Airway epithelial cell (primary cell): ENCODE measurements at places on chromosomes 16 and 17. TPM values are rescaled to one million over a fixed set of nuclear protein-coding genes. Genes with fewer than 3 reads are reported as not detected.

Gene RNF135
- 13.7 and 15.7 TPM in 2 replicates for total RNA-seq

Gene EFNB3
- total RNA-seq: 2.0 and 2.6 TPM in 2 replicates

Gene NUDT7
- 3.2 and 6.1 TPM in 2 replicates for total RNA-seq

Gene KAT2A
- total RNA-seq: 11.4 and 18.2 TPM in 2 replicates

Gene HSF5
- total RNA-seq: not detected in 2 replicates

Gene PPP1R27
- not detected in 2 replicates for total RNA-seq

Gene ZNF385C
- total RNA-seq: 0.14 TPM in 1 of 2 replicates, not detected in the other
